Suprapubic skin (tissue), 4 donors: ENCODE measurements at places on chromosomes 6 and 20.

DNA sequence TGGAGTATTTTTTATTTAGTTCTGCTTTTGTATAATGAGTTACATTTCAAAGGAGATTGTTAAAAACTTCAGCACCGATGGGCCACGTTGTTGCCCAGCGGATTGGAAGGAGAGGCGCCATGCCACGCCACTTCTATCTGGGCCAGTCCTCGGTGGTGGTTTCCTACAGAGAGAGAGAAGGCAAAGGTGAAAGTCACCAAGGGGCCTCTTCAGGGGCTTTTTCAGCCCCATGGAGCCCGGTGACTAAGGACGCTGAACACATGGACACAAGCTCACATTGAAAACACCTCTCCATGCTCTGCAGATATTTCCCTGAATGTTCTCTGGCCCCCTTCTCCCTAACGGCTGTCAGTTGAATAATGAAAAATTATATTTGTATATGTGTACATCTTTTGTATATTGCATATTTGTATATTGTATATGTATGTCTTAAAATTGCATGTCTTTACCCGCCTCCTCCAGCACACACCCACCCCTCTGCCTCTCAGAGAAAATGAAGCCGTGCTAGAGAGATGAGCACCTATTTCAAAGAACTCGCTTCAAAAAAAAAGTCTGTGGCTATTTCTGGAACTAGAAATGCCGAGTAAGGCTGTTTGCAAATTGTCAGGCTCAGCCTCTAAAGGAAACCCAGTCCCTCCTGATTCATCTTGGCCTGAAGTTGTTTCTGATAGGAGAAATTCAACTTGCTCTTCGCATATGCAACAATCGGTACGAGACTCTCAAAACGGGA is 91.9 kb upstream of the CDH4 start:
- no peak for DNase-seq

GRCh38 chr6:44618371-44618770 is 230.9 kb downstream of the CDC5L start:
- no peak for DNase-seq

DNA sequence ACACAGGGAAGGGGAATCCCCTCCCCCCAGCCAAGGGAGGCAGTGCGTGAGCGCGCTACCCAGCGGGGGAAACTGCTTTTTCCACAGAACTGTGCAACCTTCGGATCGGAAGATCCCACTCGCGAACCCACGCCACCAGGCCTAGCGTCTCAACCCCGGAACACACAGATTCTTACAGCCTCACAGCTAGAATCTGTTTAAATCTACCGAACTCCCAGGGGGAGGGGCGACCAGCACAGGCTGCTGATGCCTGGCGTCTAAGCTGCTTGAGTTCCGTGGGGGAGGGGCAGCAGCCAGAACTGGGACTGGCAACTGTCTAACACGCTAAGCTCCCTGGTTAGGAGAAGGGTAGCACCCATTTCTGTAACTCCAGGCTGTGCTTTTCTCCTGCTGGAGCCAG is 217.3 kb upstream of the TENT5A start:
- DNase-seq, result no peak

GRCh38 chr6:44052419-44053023 is 74.7 kb downstream of the MRPL14 start:
- no peak for DNase-seq

GRCh38 chr6:155455766-155456165 is at the start of gene NOX3:
TSS of gene NOX3 (minus strand) at chr6:155455839. CDS start at chr6:155455800, 39 bp downstream.
- no peak for DNase-seq

DNA sequence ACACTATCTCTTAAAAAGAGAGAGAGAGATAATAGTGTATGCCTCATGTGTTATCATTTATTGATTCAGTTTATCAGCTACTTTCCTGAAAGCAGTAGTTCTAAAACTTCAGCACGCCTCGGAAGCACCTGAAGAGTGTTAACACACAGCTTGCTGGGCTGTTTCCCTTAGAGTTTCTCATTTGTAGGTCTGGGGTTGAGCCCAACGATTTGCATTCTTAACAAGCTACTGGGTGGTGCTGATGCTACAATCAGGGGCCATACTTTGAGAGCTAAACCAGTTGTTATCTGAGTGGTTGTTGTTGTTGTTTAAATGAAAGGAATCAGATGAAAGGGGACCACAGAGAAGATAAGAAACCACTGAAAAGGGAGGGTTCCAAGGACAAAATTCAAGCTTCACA is 32.6 kb downstream of the SIM1 start:
- DNase-seq, result no peak
